ENCODE measurements at places on chromosomes 5 and 9. TPM values are rescaled to one million over a fixed set of nuclear protein-coding genes. Genes with fewer than 3 reads are reported as not detected.

The DIRAS2 gene
- not detected for total RNA-seq

The OBP2B gene
- total RNA-seq: not detected

The CDC20B gene
- total RNA-seq: not detected

DNA sequence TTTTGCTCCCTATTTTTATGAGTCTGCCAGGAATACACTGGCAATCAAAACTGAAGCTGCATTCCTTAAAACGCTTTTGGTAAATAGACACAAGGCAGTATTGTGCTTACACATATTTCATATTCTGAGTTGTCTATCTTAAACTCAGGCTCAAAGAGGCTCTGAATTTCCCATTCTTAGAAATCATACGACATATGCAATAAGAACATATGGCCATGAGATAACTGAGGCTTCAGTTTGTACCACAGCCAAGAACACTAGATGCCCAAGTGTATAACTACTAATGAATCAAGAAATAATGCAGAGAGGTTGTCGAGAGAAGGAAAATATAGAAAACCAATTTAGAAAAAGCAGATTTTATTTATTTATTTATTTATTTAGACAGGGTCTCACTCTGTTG is 357.4 kb downstream of the NDUFS4 start:
- no peak for DNase-seq

DNA sequence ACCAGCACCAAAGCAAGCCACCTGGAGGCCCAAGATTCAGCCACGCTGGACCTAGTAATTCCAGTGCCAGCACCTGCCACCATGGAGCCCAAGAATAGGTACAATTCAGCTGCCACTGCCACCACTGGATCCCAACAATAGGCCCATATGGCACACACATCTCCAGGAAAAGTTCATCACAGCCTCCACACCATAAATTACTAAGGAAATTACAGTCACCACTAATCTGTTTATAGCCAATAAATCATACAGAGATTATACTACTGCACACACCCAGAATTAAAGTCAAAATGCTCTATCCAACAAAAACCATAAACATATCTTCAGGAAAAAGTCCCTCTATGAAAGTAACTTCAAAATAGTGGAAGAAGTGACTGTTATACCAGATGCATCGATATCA is 242.8 kb downstream of the SPATA31D1 start:
- DNase-seq: no peak

DNA sequence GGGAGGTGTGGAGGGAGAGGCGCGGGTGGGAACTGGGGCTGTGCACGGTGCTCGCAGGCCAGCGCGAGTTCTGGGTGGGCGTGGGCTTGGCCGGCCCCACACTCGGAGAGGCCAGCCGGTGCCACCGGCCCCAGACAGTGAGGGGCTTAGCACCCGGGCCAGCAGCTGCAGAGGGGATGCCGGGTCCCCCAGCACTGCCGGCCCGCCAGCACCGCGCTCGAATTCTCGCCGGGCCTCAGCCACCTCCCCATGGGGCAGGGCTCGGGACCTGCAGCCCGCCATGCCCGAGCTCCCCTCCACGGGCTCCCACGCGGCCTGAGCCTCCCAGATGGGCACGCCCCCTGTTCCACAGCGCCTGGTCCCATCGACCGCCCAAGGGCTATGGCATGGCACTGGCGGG is 104.6 kb downstream of the GLIS3 start:
- no peak for DNase-seq

GRCh38 chr5:17212996-17213395 is 4.4 kb upstream of the BASP1 start:
- no peak for DNase-seq

The CTSL gene
- total RNA-seq: 384 TPM

The ECM2 gene
- 1.7 TPM for total RNA-seq

GRCh38 chr9:121275781-121276658 is 8.1 kb downstream of the GSN start:
- no peak for DNase-seq

GRCh38 chr5:81105261-81105877 is 127.8 kb upstream of the CKMT2 start:
- no peak for DNase-seq

DNA sequence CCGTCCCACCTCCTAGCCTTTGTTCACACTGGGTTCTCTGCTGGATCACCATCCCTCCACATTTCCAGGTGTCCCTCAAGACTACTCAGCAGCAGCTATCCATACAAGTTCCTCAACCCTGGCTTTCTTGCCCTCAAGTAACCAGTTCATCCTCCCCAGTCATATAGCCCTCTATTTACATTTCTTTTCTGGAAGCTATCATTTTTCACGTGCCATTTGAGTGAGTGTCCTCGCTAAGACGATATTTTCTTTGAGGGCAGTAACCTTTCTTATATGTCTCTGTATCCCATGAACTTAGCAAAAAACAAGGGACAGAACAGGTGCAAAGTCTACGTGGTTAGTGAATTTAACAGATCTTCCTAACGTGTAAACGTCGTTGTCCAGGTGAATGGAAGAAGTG is 29.6 kb upstream of the KCNMB1 start:
- DNase-seq: no peak

GRCh38 chr5:112201141-112201540 is 217.9 kb downstream of the EPB41L4A start:
- no peak for DNase-seq

GRCh38 chr5:160359816-160360215 is 10.6 kb downstream of the C1QTNF2 start:
- no peak for DNase-seq

DNA sequence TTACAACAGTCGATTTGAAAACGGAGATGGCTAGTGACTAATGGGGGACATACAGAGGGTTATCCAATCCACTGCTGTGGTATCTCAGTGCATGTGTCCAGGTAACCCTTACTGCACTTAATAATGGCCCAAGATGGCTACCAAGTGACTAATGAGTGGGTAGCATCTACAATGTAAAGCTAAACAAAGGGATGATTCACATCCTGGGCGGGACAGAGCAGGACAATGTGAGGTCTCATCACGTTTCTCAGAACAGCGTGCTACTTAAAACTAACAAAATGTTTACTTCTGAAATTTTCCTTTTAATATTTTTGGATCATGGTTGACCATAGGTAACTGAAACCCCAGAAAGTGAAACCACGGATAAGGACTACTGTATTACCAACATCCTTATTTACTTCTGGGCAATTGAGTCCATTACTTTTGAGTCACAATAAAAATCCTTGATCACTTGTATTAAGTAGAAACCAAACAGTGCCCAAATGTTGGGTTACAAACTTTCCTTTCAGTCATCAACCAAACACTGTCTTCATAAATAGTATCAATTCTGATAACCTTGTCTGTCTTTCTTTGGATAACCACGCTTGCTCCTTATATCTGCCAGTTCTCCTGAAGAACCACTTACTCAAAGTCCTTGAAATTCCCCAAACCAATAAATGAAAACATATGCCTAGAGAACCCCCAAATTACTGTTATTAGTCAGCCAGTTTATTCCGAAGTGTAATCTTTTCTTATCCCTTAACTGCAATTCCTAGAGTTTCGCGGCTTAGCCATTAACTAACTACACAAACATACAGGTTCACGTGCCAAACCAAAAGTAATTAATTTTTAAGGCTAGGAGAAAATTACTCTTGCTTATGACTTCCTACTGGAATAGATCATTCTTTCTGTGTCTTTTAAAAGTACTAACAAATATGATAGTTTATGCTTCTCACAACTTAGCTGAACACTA is 59.7 kb downstream of the ELL2 start:
- DNase-seq: no peak

DNA sequence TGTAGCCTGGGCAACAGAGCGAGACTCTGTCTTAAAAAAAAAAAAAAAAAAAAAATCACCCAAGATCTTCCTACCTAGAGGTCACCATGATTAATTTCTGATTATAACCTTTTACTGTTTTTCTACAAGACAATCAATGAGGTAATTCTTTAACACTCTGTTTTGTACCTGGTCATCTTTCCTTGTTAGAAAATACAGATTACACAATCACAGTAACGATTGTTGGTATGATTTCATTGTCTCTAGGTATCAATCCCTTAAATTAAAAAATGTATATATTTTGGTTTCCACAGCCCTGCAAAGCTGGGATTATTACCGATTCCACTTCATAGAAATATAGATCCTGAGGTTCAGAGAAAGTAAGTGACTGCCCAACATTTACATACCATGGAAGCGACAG is 8.3 kb upstream of the ATG10 start:
- no peak for DNase-seq

The SOHLH1 gene
- total RNA-seq: not detected

The MPDZ gene
- total RNA-seq: 29.5 TPM

DNA sequence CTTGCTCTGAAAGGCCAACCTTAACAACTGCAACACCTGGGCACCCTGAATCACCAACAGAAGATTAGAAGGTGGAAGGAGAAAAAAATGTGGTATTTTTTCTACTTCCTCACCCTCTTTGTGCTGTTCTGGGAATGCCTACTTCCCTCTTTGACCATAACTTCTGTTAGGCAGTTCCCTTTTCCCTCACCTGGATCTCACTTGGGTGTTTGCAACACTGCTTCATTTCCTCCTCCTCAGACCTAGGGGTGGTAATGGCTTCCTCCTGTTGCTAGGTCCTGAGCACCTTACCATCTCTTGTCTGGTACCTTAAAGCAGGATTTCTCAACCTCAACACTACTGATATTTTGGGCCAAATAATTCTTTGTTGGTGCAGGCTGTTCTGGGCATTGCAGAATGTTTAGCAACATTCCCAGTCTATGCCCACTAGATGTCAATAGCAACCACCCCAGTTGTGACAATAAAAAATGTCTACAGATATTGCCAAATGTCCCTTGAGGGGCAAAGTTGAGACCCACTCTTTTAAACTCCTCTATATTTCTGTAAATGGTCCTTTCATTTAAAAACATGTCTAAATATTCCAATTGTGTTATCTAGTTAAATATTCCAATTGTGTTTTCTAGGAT is 300.0 kb upstream of the VLDLR start:
- no peak for DNase-seq

- no peak for DNase-seq
Observed at GRCh38 chr5:37637165-37637845, 202.5 kb downstream of the GDNF start.

GRCh38 chr9:130845254-130845653 is 10.2 kb downstream of the ABL1 start:
- DNase-seq: no peak

The CYFIP2 gene
- 123 TPM for total RNA-seq

Measured in spleen (tissue), 13 donors.